ACHN (cell line): ENCODE measurements at places on chromosomes 2 and 18.

- DNase-seq = no peak
Measured at GRCh38 chr2:37793004-37793403, 121.6 kb upstream of the CDC42EP3 start.

DNA sequence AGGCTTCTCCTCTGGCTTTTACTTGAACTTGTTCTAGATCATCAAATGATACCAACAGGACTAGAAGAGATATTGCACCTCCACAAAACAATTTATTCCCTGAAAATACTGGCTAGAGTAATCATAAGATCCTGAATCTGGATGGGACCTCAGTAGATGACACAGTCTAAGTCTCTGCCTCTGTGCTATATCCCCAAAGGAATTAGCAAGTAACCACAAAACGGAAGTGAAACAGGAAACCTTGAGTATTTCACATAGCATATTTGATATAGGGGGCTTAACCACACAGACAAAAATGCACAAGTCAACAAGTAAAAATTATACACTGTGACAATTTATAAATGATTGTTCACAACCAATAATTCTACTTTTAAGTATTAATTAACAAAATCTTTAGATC, 456.9 kb upstream of the TNP1 start:
- no peak for DNase-seq

DNA sequence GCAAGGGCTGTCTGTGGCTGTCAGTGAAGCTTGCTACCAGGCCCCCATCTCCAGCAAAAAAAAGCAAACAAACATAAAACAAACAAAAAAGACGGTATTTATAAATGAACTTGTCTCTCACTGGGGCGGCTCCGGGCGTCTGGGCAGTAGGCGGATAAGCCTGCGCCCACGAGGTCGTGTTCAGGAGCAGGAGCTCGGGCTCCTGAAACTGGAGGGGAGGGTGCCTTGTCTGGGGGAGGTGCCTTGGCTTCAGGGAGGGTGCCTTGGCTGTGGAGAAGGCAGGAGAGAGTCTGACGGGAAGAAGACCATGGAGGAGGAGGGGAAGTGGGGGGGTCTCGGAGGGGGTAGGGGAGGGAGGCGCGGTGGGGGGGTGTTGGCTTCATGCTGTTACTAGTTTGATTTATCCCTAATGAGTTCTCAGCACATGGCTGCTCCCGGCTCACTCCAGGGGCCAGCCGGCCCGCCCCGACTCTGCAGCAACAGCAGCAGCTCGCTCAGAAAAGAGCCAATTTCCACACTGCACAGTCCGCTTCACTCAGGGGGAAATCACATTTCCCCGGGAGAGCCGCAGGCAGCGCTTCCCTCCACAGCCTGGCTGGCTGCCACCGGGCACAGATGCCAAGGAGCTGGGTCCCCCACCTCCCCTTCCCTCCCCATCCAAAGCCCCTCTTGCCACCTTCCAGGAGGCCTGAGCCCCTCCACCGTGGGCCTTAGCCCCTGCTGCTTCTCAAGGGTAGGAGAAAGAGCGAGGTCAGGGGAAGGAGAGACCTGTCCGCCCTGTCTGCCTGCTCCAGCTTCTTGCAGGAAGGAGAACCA, 38.7 kb downstream of the PSD4 start:
- no peak for DNase-seq

GRCh38 chr18:9838144-9838877, 47.5 kb upstream of the TXNDC2 start:
- no peak for DNase-seq

DNA sequence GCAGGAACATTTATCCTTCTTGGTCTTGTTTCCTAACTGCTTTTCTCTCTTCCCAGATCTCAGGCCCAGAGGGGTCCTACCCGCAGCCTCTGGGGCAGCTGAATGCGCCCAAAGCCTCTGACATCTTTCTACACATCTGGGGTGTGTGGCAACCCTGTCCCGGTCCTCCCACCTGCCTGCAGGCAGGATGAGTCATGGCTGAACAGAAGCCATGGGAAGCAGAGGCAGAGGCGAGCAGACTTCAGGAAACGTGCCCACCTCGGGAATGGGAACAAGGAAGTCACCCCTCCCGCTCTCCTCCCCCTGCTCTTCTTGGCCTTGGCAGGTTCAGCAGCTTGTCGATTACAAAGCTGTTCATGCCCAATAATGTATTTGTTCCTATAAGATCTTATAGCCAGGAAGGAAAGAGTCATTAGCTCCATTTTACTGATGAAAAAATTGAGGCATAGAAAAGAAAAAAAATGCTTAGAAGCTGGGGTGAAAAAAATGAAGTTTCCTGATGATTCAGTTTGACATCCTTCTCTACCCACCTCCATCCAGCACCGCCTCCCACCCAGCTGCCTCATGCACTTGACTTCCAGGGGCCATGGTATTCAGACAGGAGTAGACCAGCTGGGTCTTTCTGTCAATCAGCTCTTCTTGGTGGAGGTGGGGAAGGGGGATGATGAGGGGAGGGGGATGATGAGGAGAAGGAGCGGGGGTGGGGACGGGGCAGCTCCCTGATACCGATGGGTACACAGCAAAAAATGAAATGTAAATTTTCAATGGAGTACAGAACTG, 10.4 kb upstream of the KCNF1 start:
- DNase-seq = no peak
